Stimulated activated CD8-positive, alpha-beta memory T cell treated with anti-CD3 and anti-CD28 coated beads, Interleukin-15, amount 100 ng/mL, for 48 hours (primary cell): ENCODE measurements at places on chromosomes 5 and 9.

- DNase-seq, result no peak
Observed at GRCh38 chr9:73805853-73806458, 654.3 kb downstream of the ANXA1 start.

DNA sequence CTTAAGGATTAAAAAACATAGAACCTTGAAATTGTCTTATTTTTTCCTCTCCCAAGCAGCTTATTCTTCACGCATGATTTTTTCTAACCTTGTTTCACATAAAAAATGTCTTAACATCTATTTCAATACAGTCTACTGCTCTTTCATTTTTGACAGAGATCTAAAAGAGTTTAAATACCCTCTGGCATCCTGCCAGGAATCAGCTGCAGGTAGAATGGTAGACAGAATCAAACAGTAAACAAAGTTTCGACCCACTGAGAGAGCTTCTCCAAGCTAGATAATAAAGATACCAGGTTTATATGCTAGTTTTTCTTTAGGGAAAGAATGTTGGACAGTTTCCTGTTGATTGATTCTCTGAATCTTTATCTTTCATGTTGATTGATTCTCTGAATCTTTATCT, 555.8 kb upstream of the CDH9 start:
- no peak for DNase-seq

DNA sequence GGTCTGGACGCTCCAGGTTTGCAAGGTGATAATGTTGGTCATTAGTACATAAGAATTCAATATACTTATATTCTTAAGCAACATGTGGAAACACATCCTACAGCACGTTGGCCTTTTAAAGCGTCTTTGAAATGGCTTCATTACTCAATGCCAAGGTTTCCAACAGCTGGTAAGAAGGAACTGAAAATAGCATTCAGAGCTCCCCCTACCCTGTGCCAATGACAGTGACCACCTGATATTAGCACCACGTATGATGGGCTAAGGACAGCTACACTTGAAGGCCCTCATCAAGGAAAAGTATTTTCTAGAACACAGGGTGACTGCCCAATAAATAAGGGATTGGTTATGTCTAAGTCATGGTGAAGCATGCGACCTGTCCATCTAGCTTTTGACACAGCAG, 9.9 kb downstream of the ZNF622 start:
- DNase-seq, result no peak

GRCh38 chr5:138763037-138763778, 10.0 kb downstream of the CTNNA1 start:
- no peak for DNase-seq

- DNase-seq, result no peak
Observed at GRCh38 chr5:76953551-76954382, 922 bp downstream of the CRHBP start.

DNA sequence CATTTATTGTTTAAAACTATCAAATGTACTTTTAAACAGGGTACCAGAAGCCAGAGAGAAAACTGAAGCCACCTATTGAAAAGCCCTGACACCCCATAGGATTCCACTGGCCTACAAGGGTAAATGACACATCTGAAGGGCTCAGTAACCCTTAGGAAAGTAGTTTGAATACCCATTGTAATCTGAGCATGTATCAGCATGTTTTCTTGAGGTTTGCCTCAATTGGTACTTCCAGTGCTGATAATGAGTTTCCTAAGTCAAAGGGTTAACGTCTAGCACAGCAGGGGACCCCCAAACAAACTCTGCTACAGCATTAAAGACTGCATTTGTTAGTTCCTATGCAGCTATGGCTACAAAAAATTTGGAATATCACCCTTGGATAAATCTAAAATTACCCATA, 657.1 kb downstream of the NR2F1-AS1 start:
- DNase-seq, result no peak

DNA sequence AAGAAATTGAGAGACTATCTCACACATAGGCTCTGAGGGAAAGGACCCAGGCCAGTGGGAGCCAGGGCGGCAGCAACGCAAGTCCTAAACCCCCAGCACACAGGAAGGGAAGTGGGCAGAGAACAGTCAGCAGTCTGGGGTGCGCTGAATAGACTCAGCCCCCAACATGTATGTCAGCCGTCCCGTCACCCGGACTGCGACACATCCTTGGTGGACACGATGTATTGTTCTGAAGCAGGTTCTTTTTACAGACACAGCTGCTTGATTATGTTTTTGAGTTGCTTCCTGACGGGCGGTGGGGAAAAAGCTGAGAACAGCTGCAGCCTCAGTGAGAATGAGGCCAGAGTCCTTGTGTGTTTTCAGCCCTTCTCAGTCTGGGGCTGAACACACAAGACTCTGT, 64.1 kb upstream of the CXCL14 start:
- DNase-seq, result no peak

- DNase-seq, result no peak
Observed at GRCh38 chr9:122261469-122261881, 3.2 kb downstream of the RBM18 start.

DNA sequence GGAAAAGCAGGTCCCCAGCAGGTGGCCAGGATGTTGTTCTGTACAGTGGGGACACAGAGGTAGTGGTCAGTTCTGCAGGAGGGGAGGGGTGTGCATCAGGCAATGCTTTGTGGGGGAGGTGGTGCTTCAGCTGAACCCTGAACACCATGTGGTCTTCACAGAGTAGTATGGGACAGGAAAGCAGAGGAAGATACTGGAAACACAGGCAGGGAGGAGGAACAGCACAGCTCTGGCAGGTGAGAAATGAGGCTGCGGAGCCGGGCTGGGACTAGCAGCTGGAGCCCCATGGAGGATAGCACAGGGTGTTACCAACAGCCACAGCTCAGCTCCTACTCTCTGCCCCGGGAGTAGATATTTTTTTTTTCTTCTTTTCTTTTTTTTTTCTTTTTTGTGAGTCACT, 161.5 kb downstream of the ENTREP1 start:
- DNase-seq, result no peak

GRCh38 chr5:159051421-159052282, 48.1 kb downstream of the EBF1 start:
- DNase-seq, result no peak

GRCh38 chr5:81749192-81749560, 1.7 kb downstream of the SSBP2 start:
- no peak for DNase-seq

DNA sequence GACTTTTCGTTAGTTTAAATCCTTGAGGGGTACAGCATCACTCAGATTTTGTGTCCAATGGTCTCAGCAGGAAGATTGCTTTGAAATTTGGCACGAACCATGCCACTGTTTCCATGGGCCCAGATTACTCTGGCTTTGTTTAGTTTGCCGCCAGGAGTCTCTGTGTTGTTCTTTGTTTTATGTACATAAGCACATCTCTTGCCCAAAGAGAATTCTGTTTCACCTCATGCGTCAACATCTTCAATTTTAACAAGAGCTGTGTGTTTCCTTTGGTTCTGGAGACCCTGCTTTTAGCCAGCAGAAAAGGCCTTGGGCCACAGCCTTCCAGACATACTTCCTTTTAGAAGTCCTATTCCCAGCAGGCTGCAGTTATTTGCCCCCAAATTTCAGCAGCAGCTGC, 62.4 kb downstream of the TNPO1 start:
- DNase-seq, result no peak

GRCh38 chr5:915946-916345, 23.3 kb downstream of the TRIP13 start:
- DNase-seq, result no peak

DNA sequence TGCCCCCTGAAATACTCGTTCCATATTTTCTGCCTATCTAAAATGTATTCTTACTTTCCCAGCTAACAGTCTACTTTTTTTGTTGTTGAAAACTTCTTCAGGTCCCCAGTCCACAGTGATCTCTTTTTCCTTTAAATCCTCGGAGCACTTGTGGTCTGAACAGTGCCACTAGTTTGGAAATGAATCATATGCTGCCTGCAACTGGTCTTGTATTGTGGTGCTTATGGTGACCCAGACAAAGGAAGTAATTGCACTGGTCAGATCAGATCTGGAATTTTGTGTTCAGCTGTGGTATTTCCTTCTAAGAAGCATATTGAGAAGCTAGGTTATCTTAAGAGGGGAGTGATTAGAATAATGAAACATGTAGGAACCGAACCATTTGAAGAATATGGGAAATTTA, 2.9 kb downstream of the UNC13B start:
- no peak for DNase-seq

GRCh38 chr9:16361118-16361517, 509.4 kb downstream of the BNC2 start:
- no peak for DNase-seq

DNA sequence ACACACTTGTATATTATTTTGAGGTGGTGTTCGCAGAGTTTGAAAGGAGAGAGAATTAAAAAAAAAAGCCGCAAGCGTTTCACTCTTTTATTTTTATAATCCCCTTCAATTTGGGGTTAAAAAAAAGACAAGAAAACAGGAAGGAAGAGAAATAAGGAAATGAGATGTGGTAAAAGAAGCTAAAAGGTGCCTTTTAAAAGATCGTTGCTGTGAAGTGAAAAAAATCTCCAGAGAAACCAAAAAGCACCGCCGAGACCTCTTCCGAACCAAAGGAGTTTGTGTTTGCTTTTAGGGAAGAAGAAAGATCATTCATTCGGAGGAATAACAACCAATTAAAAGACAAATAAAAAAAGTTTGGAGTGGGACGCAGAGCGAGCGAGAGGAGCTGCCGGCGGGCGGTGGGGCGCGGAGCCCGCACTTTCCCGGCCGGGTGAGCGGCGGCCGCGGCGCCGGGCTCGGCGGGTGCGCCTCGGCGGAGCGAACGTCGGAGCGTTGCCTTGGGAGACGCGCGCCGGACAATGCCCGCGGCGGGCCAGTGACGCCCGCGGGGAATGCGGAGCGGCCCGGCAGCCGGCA, 355 bp downstream of the TLE4 start:
- no peak for DNase-seq
